ENCODE measurements at places on chromosomes 11 and 22. TPM values are rescaled to one million over a fixed set of nuclear protein-coding genes. Genes with fewer than 3 reads are reported as not detected.

Gene ANO5
- polyA plus RNA-seq: 4.6 TPM

Gene CTNND1
- 144 TPM for polyA plus RNA-seq

Gene CBLIF
- polyA plus RNA-seq: not detected

Gene ELMOD1
- 0.33 TPM for polyA plus RNA-seq

Gene TSGA10IP
- not detected for polyA plus RNA-seq

Gene PLET1
- polyA plus RNA-seq: not detected

Gene MS4A3
- 0.26 TPM for polyA plus RNA-seq
